Stimulated activated CD8-positive, alpha-beta memory T cell treated with anti-CD3 and anti-CD28 coated beads, Interleukin-7, amount 100 ng/mL, for 1 hour (primary cell): ENCODE measurements at places on chromosomes 1 and 21.

DNA sequence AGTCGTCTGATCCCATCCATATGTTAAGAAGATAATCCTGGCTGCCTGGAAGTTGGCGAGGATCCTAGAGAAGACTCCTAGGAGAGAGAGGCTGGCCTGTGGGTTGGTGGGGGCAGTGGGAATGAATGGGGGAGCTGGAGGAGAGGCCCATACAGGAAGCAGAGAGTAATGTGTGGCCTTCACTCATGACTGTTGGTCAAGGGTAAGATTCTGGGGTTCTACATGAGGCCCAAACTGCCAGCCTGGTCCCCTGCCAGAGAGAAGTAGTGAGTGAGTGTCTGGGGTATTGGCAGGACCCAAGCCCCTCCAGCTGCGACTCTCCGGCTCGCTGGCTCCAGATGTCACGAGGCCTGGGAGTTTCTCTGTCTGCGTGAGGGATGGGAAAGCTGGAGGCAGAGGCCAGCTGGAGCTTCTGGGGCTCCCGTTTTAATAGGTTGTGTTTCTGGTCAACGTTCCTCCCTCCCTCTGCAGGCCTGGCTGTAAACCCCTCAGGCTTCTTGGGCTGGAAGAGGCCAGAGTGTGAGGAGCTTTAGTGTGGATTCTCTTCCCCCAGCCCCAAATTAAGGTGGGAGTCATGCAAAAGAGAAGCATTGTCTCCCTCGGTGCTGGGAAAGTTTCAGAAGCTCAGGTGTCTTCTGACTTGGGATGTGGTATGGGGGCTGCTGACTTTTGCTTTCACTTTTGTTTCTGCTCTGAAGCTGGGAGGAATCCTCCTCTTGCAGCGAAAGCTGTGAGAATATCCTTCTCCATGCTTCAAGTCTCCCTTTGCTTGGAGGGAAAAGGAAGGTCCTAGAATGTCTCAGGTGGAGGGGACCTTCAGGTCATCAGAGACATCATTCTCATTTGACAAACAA lies 2.6 kb downstream of the TMEM51 start:
- no peak for DNase-seq

DNA sequence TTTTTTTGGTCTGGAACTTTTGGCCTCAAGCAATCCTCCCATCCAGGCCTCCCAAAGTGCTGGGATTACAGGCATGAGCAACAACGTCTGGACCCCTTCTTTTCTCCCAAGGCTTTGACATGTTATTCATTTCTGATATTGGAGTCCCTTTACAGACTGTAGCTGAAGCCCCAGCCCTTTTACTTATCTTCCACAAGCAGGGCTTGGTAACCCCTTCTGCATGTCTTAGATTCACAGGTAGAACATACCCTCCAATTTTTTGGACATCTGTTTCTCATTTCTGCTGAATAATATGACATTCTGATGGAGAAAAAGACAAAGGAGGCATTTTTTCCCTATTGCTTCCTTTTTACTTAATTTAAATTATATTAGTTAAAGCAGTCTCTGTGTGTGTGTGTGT lies 39.2 kb upstream of the RGS21 start:
- DNase-seq: no peak

GRCh38 chr1:53277326-53277725 lies 39.0 kb upstream of the MAGOH start:
- no peak for DNase-seq

DNA sequence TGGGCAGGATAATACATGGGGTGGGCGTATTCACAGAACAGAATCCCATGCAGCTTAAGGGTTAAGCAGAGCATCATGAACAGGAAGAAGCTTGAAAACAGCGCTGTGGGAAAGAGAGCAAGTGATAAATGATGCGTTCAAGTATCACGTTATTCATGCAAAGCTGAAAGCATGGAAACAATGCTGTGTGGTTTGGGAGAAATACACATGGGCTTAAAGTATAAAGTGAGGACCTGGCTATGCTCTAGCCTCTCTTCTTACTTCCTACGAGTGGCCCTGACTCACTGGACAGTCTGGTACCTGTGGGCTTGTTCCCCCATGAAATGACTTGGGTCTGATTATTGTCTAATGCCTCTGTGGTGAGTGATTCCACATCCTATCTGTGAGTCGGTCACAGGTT lies 25.7 kb downstream of the TMPRSS2 start:
- no peak for DNase-seq

DNA sequence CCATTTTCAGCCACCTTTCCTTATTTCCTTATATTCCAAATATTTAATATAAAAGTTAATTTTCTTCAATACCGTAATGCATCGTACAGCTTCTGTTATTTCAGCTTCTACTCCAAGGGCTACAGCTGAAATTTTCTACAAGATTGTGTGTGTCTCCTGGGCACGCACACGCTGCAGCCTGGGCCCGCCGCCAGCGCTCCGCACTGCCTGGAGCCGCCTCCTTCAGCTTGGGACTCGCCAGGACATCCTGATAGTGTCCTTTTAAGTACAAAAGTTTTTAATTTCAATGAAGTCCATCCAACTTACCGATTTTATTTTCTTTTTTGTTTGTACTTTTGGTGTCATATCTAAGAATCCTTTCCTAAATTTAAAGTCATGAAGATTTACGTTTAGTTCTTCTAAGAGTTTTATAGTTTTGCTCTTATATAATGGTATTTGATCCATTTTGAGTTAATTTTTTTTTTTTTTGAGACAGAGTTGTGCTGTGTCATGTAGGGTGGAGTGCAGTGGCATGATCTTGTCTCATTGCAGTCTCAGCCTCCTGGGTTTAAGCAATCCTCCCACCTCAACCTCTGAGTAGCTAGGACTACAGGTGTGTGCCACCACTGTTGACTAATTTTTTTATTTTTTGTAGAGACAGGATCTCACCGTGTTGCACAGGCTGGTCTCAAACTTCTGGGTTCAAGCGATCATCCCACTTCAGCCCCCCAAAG lies 82.8 kb downstream of the AXDND1 start:
- DNase-seq: no peak

GRCh38 chr1:161915051-161915503 lies 108.6 kb downstream of the OLFML2B start:
- DNase-seq: no peak

GRCh38 chr1:6074192-6074901 lies 28.7 kb downstream of the KCNAB2 start:
- DNase-seq: no peak

- DNase-seq: no peak
Measured at GRCh38 chr1:201230676-201231075, 40.1 kb downstream of the IGFN1 start.

- DNase-seq: no peak
Measured at GRCh38 chr1:94063379-94063778, 57.6 kb downstream of the ABCA4 start.

GRCh38 chr1:11794446-11795237 lies 11.1 kb downstream of the MTHFR start:
- DNase-seq: no peak

GRCh38 chr1:1602968-1603506 lies 3.1 kb upstream of the FNDC10 start:
- no peak for DNase-seq

DNA sequence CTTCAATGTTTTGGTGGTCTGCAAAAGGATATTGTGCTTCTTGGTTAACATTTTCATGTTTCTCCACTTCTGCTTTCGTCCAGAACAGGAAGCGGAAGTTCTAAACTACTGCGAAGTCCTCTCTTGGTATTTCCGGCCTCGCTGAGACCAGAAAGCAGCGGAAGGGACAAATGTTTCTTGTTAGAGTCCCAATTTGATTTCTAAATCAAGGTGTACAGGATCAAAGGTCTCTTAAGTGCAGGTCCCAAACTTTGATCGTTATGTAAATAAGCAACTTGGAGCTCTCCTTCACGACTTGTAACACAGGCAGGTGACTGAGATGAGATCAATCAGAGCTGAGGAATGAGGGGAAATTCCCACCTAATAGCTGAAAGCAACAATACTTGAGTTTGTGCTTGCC lies 40.1 kb upstream of the HMCN1 start:
- no peak for DNase-seq

GRCh38 chr1:59707178-59707791 lies 107.5 kb upstream of the HOOK1 start:
- DNase-seq: no peak

DNA sequence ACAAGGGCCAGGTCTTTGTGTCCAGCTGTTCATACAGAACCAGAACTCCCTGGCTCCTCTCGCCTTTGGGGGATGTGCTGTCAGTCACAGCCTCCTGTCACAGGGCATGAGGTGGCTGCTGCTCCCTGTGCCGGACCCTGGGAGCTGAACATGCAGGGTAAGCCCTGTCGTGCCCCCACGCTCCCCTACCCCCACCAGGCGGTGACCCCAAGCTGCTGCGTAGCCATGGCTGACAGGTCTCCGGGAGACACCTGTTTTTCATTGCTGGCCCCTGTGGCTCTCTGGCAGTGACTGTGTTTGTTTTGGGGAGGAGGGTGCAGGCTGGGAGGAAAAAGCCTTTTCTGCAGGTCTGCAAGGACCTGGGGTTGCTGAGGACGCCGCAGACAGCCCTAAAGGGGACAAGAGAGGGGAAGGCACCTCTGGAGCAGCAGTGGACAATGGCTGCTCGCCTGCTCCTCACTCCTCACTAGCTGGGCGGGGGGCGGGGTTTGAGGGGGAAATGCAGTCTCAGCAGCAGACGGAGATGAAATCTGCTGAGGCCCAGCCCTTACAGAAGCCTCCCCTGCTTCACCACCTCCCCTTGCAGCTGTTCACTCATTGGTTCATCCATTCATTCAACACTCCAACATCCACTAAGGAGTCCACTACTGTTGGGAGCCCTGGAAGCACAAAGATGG lies 81.4 kb downstream of the TRABD2B start:
- no peak for DNase-seq

DNA sequence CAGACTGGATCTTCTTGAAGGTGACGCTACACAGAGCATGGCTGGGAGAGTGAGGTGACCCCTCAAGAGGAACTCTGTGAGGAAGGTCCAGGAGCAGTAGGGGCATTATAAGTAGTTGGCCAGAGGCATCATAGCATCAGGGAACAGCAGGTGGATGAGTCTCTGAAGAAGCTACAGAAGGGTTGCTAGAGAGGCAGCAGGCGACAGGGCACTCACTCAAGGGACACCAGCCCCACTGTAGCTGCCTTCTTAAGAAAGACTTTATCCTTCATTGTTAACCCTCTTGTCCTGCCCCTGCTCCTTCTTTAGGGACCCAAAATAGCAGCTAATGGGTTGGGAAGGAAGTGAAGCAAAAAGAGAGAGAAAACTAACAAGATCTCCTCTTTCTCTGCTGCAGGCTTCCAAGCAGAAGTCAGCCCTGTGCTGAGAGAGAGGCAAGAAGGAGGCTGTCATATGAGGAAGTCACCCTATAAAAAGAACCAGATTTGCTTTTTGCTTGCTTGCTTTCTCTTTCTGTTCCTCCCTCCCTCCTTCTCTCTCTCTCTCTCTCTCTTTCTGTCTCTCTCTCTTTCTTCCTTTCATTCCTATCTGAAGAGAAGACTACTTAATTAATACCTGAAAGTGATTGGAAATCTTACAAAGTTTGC lies 7.7 kb upstream of the CD5L start:
- no peak for DNase-seq

DNA sequence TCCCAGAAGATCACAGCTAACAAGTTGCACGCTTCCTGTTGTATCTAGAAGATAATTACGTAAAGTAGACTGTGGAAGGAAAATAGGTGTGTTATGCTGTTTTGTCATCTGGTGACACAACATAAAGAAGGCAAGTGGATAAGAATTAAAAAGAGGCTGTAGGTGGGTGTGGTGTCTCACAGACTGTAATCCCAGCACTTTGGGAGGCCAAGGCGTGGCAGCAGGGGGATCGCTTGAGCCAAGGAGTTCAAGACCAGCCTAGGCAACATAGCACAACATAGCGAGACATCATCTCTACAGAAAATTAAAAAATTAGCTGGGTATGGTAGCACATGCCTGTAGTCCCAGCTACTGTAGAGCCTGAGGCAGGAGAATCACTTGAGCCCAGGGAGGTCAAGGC lies 17.9 kb upstream of the ZNF281 start:
- no peak for DNase-seq

- DNase-seq: no peak
Measured at GRCh38 chr1:230328342-230329015, 97.7 kb downstream of the PGBD5 start.

- DNase-seq: no peak
Measured at GRCh38 chr1:48677306-48678287, 99.1 kb downstream of the BEND5 start.

DNA sequence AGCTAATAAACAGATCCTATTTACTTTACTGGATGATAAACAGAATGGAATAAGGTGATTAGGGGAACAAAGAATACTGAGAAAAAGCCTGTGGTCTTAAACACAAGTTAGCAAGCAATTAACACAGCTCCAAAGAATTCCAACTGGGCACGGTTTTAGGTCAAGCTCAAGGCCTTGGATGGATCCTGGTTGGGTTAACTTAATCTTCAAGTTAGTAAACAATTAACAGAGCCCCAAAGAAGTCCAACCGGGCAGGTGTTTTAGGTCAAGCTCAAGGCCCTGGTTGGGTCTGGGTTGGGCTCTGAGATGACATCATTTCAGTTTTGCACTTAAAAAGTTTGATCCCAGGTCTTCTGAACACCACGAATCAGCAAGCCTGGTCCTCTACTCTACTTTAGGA lies 1086.3 kb upstream of the TMPRSS15 start:
- DNase-seq: no peak

GRCh38 chr1:74729741-74730478 lies 2.9 kb downstream of the CRYZ start:
- DNase-seq: no peak

GRCh38 chr1:223110952-223111351 lies 32.1 kb downstream of the TLR5 start:
- no peak for DNase-seq

GRCh38 chr1:36590771-36591170 lies 108.1 kb upstream of the CSF3R start:
- no peak for DNase-seq

- DNase-seq: no peak
Measured at GRCh38 chr1:14840374-14840773, 241.9 kb downstream of the KAZN start.

DNA sequence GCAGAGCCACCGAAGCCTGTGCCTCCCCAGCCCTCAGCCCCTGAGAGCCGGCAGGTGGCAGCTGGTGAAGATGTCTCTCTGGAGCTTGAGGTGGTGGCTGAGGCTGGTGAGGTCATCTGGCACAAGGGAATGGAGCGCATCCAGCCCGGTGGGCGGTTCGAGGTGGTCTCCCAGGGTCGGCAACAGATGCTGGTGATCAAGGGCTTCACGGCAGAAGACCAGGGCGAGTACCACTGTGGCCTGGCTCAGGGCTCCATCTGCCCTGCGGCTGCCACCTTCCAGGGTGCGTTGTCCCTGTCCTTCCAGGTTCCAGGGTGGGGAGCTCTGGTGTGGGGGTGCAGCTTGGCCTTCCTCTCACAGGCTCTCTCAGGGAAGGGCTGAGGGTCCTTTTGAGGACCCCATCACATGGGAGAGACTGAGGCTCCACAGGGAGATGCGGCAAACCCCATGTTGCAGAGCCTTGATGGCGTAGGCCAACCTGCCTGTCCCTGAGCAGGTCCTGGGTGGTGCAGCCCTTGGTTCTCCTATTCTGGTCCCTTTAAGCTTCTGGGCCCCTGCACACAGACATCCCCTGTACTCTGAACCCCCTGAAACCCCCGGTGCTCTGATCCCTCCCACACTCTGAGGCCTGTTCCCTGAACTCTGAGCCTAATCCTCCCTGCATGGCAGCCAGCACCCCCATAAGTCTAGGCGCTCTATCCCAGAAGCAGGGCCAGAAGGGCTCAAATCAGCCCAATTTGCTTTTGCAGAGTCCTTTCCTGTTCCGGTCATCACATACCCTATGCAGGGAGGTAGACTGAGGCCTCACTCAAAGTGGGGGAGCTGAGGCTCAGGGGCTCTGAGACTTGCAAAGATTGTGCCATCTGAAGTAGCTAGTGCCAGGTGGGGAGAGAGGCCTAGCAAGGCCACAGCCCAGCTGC lies 88.5 kb downstream of the TRIM11 start:
- no peak for DNase-seq

GRCh38 chr1:230422221-230422981 lies 3.7 kb downstream of the PGBD5 start:
- no peak for DNase-seq
